ENCODE measurements at places on chromosomes 1 and 21.
A peak's percentile ranks its signal among the peaks of the same experiment; 100 is the strongest.

DNA sequence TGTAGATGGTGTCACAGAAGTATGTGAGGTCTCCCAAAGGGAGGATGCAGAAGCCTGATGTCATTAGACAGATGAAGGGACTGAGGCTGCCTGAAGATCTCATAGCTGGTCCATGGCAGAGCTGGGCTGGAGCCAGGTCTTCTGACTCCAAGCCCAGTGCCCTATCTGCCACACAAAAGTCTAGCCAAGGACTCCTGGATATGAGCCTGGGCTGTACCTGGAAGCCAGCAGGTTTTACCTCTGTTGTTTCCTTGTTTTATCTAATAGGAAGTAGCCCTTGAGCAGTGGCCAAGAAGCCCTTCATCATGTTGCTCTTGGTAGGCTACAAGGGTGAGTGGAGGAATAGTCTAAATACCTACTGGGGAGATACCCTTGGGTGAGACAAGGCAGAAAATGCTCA, 74.4 kb upstream of the SLC44A3 start:
- no peak for DNase-seq

DNA sequence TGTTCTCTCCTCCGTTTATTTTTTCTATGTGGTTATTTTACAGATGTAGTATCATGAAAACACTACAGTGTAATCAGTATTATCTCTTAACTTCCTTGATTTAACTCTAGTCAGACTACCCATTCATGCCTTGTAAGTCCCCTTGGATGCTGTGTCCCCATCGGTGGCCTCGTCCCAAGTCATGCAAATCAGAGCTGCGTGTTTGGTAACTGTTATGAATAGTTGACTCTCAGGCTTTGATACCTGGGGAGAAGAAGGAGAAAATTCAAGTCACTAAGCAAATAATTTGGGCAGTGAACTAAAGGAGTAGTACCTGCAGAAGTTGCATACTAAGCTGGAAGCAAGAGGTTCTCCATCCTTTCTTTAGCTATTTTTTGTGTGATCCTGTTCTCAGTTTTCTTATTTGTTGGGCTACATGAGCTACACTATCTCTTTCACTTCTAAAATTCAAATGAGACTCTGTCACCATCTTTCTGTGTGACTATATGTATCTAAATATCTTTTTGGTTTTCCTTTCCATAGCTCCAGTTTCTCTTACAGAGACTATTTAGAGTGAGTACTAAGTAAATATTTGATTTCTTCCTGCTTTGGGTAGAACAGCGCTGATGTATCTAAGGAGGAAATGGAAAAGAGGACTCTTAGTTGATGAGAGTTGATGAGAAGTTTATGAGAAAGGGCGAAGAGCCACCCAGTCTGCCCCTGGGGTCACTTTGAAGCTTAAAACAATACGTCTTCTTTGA, 50.9 kb downstream of the VANGL2 start:
- no peak for DNase-seq

DNA sequence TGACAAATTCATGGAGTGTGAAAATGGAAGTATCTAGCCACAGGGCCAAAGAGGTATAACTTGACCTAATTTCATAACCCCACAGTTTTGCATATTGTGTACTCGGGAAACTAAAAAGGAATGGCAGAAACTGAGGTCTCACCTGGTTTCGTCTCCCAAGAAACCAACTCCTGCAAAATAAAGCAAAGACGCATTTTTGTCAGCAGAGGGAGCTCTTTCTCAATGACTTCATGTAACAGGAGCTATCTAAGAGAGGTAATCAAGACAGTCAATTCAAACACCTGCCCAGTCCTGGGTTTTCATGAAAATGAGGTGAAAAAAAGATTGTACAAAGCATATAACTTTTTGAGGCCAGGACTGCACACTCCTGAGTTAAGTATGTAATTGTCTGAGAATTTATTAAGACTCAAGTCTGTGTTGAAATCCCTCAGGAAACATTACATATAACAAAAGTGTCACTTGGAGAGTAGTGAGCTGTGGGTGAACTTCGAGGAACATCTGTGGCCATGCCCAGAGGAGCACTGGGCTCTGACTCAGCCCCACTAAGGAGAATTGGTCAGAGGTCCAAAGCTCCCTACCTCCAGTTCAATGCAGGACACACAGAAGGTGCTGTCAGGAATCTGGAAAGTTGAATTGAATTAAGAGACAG, 17.6 kb downstream of the FCRL4 start:
- no peak for DNase-seq

DNA sequence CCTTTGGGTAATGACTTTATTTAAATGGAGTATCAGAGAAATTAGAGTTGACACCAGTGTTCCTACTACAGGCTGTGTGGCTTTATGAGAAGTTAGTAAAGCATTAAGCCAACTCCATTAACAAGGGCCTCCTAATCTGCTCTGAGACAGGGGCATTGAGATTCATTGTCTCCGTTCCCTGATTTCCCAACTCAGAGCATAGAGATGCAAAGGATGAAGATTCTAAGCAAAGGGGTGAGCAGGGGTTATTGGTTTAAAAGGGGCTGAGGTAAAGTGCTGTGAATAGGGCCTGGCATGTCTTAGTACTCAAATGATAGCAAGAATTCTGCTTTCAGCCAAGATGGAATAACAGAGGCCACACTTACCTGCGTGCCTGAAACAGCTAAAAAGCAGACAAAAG, 428.4 kb downstream of the PTPRU start:
- DNase-seq, result no peak

DNA sequence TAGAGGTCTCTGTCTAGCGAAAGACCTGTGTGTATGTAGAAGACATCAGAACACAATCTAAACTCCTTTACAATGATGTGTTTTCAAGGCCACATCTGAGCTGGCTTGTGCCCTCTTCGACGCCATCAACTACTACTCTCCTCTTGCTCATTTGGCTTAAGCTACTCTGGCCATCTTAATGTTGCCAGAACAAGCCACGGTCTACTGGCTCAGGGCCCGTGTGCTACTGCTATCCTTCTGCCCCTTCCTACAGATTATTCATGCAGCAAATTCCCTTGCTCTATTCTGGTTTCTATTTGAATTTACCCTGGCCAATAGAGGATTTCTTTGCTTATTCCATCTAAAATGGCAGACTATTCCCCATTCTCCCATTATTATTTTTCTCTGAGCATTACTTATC, 121.7 kb downstream of the ZZZ3 start:
- DNase-seq, result no peak

GRCh38 chr21:46111857-46112724, 14.2 kb downstream of the COL6A2 start:
- DNase-seq, result no peak

DNA sequence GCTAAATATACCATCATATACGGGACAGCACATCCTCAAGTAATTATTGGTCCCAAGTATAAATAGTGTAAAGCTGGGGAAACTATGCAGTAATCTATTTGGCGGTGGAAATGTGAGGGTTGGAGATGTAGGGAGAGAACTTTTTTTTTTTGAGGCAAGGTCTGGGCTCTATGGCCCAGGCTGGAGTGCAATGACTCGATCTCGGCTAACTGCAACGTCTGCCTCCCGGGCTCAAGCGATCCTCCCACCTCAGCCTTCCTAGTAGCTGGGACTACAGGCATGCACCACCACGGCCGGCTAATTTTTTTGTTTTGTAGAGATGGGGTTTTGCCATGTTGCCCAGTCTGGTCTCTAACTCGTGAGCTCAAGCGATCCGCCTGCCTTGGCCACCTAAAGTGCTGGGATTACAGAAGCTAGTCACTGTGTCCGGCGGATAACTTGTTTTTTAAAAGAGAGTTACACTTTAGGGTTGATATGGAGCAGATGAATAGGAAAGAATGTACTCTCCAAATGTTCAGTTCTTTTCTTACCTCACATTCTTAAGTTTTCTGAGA, 1.9 kb downstream of the IFT25 start:
- DNase-seq, result no peak

GRCh38 chr1:26363549-26364448, 8.8 kb downstream of the ZNF683 start:
- DNase-seq, result peak; percentile 76

GRCh38 chr1:43366601-43367025, 1.2 kb downstream of the ELOVL1 start:
- no peak for DNase-seq

DNA sequence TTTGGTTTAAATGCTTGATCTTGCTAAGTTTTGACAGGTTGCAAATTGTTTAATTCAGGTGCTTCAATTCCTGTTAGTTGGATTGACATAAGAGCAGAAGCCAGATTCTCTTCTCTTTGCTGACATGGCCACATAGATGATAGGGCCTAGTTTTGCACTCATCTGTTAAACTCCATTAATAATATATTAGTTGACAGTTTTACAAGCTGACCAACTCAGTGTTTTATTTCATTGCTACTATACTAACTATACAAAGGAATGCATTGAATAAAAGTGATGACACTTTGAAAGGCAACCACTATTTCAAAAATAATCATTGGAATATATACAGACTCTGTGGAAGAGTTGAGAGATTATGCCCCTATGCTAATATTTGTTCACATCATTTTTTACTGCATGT, 255.6 kb upstream of the DPYD start:
- DNase-seq, result no peak

DNA sequence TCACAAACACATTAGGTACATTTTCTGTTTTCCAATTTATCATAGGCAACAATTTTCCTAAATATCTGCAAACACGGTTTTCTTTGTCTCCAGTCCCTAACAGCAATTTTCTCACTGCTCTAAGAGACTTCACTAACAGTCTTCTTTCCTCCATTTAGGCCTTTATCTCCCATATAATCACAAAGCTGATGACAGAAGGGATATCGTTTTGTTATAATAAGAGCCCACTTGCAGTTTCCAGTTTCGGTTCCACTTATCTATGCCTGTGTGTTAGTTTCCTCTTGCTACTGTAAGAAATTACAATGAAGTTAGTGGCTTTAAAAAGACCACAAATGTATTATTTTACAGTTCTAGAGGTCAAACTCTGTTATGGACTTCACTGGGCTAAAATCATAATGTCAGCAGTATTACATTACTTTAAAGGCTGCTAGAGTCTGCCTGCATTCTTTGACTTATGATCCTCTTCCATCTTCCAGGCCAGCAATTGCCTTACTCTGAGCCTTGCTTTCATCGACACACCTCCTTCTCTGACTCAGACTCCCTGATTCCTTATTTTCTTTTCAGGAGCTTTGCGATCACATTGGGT, 549.3 kb downstream of the NCAM2 start:
- DNase-seq, result no peak

DNA sequence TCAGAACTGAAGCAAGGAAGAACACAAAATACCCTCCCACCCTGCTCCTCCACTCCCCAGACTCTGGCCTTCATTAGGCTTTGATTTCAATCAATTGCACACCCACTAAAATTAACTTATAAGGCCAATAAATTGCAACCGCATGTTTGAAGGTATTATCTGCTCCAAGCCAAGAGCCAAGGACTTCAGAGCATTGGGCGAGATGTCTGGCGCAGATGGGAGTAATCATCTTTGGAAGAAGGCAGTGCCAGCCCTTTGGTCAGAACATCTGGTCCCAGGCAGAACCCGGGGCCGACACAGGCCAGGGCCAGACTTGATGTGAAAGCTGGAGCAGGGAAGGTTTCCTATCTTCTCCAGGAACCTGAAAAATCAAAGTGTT, 60.0 kb downstream of the SLC66A1 start:
- DNase-seq, result no peak

GRCh38 chr1:182207300-182207699, 145.8 kb upstream of the ZNF648 start:
- no peak for DNase-seq

GRCh38 chr1:235821361-235821981, 45.2 kb downstream of the LYST start:
- no peak for DNase-seq

DNA sequence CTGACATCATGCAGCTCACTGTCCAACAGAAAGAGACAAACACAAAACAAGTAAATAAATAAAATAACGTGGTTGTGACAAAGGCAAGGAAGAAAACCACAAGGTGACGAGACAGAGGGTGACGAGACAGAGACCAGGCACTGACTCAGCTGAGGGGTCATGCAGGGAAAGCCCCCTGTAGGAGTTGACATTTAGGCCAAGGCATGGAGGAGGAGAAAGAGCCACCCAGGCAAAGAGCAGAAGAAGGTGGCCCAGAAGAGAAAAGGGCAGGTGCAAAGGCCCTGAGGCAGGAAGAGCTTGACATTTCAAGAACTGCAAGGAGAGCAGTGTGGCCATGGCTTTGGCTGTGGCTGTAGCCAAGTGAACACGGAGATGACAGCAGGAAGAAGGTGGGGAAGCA, 65.1 kb upstream of the ID3 start:
- peak; percentile 48 for DNase-seq

- peak; percentile 35 for DNase-seq
Observed at GRCh38 chr1:13813398-13814012, 113.5 kb downstream of the PRDM2 start.

- DNase-seq, result no peak
Observed at GRCh38 chr1:64895500-64895899, 70.8 kb downstream of the JAK1 start.

DNA sequence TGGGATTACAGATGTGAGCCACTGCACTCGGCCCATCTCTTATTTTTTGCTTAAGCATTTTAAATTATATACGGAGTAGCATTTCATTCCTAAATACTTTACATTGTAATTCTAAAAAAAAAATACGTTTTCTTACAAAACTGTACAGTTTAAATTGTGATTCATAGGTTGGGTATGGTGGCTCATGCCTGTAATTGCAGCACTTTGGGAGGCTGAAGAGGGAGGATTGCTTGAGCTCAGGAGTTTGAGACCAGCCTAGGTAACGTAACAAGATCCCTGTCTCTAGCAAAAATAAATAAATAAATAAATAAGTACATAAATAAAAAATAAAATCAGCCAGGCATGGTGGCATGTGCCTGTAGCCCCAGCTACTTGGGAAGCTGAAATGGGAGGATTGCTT, 24.6 kb downstream of the TBCE start:
- DNase-seq, result no peak

- DNase-seq, result no peak
Observed at GRCh38 chr1:194503209-194503608, 1316.8 kb upstream of the B3GALT2 start.
